ENCODE measurements at places on chromosomes 2 and 18.

DNA sequence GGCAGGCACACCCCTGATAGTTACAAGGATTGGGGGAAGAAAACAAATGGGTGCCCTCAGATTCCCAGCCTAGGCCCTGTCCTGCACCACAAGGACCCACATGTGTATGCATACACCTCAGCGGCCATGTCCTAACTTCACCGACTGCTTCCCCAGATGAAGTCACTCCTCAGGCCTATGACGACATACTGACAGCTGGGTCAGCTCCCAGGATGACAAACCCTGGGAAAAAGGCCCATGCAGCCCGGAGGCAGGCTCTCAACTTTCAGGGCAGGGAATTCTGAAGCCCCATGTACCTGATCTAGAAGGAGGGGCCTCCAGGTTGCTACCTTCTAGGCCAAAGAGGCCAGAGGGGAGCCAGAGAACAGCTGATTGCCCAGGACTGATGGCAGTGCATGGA is 11.0 kb upstream of the PLEKHM3 start:
- no peak for DNase-seq

GRCh38 chr2:157252529-157252928 is 5.0 kb upstream of the GALNT5 start:
- no peak for DNase-seq

DNA sequence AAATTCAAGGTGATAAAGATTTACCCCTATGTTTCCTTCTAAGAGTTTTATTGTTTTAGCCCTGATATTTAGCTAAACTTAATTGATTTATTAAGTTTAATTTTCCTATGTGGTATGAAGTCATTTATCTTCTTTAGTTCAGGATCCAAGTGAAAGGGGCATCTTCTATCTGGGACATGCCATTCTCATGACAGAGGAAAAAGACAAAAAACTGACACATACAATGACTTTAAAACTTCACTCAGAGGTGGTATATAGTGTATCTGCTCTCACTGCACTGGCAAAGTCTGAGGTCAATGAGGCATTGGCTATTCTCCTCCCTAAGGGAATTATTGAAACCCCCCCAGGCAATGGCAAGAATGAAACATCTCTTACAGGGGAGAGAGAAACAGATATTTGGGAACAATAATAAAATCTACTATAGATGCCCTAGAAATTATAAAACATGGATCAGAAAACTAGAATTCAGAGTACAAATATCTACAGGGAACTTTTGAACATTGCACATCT is 237.4 kb downstream of the MYCN start:
- no peak for DNase-seq

GRCh38 chr18:5851998-5852397 is 43.3 kb downstream of the TMEM200C start:
- no peak for DNase-seq

DNA sequence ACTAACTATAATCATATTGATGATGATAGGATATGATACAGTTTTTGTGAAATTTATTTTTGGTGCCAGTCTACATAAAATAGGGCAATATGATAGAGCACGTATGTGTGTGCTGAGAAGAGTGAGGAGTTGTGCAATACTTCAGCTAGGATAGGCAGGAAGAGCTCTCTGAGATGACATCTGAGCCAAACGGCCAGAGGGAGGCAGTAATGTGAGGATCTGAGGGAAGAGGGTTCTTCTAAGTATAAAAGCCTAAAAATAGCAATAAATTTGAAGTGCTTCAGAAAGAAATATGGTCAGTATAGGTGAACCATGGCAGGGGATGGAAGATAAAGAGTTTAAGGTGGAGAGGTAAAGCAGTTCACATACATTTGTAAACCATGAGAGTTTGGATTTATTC is 102.5 kb downstream of the OLA1 start:
- DNase-seq: no peak

- no peak for DNase-seq
Observed at GRCh38 chr2:216103213-216103612, 5.9 kb upstream of the XRCC5 start.

DNA sequence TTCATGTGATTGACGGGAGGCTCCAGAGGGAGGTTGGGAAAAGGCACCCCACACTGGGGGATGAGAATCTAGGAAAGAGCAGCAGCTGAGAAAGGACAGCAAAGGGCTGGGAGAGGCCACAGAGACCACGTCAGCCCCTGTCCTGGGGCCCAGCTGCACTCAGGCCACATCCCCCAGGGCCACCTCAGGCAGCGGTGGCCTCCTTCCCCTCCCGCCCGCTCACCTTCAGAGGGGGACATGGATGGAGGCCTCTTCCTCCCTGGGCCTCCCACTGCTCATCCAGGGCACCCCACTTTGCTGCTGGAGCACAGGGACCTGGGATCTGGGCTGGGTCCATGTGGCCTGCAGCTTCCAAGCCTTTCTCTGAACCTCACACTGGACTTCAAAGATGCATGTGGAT is 199.8 kb upstream of the HDAC4 start:
- no peak for DNase-seq

GRCh38 chr2:190271783-190272456 is 47.7 kb downstream of the HIBCH start:
- DNase-seq: no peak

DNA sequence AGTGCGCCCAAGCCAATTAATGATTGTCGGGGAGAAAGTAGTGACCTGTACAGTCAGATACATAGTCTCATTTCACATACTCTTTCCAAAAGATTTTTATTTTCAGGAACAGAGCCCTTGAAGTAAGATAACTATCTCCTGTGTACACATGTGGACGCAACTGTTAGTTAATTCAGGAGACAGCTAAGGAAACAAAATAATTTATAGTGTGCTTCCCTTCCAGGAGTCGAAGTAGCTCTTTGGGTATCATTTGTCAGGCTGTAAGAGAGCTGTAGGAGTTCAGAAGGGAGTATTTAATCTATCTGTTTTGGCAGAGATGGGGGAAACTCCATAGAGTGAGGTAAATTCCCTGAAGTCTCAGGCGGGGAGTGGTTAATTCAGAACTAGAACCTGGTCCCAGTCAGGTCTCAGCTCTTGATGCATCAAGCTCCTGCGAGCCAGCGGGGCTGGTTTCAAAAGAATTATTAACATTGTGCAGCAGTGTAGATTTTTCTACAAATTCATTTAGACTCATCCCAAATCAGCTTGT is 63.0 kb downstream of the MAPK4 start:
- DNase-seq: no peak

Measured in SW 1271 (cell line).